ENCODE measurements at places on chromosomes 7 and 10.

DNA sequence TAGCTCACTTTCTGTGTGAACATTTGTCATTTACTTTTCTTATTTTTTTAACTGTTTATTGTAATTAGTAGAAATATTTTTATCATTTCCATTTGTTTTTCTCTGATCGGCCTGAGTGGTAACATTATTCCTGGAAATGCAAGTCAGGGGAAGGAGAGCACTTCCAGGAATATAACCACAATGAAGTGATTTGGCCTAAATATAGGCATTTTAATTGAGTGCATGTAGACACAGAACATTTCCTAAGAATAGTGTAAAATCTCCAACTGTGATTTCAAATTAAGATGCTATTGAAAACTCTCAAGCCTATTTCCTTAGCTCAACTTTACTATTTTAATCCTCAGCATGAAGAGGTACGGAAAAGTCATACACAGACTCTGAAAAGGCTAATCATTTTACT is 86.5 kb upstream of the SKAP2 start:
- no peak for DNase-seq

DNA sequence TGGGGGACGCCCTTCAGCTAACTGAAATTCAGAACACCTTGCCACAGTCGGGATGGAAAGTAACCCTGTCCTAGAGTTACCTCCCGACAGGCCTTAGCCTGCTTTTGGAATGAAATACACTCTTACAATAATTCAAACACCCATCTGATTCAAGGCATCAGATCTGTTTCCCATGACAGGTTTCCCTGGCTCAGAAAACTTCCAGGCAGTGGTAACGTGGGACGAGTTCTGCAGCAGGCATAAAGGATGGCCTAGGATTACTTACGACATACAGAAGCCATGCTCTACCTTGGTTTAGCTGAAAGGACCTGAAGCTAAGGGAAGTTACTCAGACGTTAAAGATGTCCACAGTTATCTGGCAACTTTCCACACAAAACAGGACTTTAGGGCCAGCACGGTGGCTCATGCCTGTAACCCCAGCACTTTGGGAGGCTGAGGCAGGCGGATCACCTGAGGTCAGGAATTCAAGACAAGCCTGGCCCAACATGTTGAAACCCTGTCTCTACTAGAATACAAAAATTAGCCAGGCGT is 5.0 kb downstream of the PAXIP1 start:
- no peak for DNase-seq

DNA sequence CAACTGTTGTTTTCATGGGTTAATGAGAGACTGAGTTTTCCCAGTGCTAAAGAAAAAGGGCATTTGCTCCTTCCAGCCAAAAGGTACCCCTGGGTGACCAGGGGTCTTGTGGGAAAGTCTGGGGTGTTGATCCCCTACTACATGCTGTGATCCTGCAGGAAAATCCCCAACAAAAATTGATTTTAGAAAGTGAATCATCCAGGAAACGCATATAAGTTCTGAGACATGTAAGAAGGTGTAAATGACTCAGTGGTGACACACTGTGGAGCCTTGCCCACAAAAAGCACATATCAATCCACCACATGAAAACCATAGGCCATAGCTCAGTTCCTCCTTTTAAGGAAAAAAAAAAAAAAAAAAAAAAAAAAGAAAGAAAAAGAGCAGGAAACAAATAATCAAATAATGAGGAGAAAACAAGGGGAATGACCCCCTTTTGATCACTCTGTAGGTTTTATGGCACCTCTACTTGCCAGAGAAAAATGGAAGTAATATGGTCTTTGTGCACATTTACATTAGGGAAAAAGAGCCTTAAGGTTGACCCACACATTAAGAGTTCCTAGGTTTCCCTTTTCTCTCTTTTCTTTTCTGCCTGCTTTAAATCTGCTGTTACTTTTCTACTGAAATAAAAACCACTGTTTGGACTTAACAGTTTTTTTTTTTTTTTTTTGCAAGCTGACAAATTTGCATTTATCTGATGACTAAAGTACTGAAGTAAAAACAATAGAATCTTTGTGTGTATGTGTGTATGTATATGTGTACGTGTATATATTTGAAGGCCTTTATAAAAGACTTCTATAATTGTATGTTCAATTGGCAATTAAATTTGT is 386.0 kb downstream of the KIF20B start:
- no peak for DNase-seq

DNA sequence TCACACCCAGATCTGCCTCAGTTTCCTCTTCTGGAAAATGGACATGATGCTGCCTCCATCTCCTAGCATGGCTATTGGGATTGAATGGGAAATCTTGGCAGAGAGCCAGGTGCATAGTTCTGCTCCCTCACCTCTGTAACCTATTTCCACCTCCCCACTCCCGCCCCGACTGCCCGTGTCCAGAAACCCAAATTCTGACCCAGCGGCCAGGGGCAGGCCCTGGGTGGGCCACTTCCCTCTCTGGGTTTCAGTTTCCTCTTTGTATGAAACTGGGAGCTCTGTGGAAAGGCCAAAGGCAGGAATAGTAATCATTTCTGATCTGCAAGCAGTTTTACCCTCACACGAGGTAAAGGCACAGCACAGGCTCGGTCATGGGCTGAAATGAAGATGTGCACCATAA is 74.1 kb upstream of the DUSP5 start:
- DNase-seq: no peak

GRCh38 chr10:130175074-130175473 is 38.9 kb downstream of the GLRX3 start:
- no peak for DNase-seq

- DNase-seq: peak; percentile 32
Measured at GRCh38 chr10:89837165-89838043, 136.0 kb downstream of the KIF20B start.
